HuH-7 (cell line): ENCODE measurements at places on chromosomes 7 and 10.

GRCh38 chr10:123934846-123935245, 43.2 kb upstream of the CPXM2 start:
- DNase-seq: no peak

GRCh38 chr10:90968328-90969081, 47.6 kb upstream of the ANKRD1 start:
- no peak for DNase-seq

- DNase-seq: no peak
Measured at GRCh38 chr7:152865011-152865410, 105.5 kb downstream of the ACTR3B start.

DNA sequence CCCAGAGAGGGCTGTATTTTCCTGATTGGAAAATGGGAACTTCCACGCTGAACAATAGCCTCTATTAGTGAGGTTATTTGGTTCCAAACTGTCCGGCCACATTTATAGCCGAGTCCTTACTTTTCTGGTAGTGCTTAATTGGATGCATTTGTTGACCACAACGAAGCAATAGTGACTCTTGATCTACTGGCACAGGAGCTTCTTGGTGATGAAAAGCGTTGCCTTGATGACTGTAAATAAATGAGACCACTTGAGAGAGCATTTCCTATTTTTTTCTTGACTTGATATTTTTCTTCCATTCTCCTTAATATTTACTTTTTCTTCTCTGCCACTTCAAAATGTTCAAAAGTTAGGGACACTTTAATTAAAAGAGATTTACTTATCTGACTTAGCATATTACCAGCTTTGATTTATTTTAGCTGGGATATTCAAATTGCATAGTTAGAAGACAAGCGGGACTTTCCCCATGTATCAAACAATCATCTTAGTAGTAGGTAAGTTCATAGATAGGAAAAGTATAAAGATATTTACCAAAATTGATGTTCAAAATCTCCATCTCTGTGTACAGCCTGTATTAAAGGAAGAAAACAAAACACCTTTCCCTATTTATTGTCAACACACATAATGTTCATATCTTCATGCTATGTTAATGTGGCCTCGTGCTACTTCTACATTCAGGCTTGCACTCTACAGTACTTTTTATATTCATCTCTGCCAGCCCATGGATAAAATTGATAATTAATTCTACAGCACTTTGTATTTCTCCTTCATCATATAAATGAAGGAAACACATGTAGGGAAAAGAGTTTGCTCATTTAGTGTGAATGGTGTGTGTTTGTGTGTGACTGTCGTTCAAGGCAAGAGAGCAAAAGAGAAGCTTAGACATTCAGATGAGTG, 5.1 kb upstream of the SP8 start:
- DNase-seq: no peak

DNA sequence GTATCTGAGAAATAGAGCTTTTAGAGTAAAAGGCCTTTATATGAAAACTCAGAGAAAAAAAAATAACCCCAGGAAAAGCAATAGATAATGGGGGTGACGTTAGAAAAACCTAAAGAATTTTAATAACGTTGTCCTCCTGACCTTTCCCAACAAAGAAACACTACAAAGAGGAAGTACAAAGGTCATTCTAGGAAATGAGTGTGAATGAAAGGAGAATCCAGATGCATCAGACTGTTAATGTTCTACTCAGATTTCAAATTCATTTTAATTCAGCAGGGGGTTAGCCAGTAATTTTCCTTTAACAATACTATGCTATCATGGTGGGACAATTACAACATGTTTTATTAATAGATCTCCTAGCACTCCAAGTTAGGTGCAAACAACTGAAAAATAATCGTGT, 73.8 kb upstream of the CDK1 start:
- peak; percentile 20 for DNase-seq

- DNase-seq: no peak
Measured at GRCh38 chr10:36021096-36021495, 379.0 kb upstream of the FZD8 start.

DNA sequence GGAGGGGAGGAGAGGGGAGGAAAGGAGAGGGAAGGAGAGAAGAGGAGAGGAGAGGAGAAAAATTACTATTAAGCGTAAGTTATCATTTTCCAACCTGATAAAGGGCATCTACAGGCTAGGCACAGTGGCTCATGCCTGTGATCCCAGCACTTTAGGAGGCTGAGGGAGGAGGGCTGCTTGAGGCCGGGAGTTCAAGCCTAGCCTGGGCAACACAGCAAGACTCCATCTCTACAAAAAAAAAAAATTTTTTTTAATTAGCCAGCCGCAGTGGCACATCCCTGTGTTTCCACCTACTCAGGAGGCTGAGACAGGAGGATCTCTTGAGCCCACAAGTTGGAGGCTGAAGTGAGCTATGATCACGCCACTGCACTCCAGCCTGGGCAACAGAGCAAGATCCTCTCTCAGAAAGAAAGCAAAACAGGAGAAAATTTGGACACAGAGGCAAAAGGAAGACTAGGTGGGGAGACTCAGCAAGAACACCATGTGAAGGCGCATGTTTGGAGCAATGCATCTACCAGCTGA, 35.2 kb upstream of the GTF2I start:
- no peak for DNase-seq

GRCh38 chr10:77854115-77854514, 72.4 kb downstream of the DLG5 start:
- DNase-seq: no peak

- DNase-seq: no peak
Measured at GRCh38 chr10:96758423-96758822, 38.1 kb upstream of the PIK3AP1 start.

- DNase-seq: no peak
Measured at GRCh38 chr7:131950758-131951157, 394.3 kb upstream of the PODXL start.
